ENCODE measurements at places on chromosomes 3 and 15. TPM values are rescaled to one million over a fixed set of nuclear protein-coding genes. Genes with fewer than 3 reads are reported as not detected.
A peak's percentile ranks its signal among the peaks of the same experiment; 100 is the strongest.

GRCh38 chr3:164233951-164234350 is 844.3 kb downstream of the SI start:
- DNase-seq, result no peak

The SHC4 gene
- total RNA-seq, result 4.4 TPM

- DNase-seq, result no peak
Observed at GRCh38 chr3:151550025-151550618, 89.3 kb upstream of the IGSF10 start.

GRCh38 chr15:47718497-47719437 is 1.5 kb downstream of the SEMA6D start:
- DNase-seq, result peak; percentile 81

The IMPG2 gene
- 0.73 TPM for total RNA-seq

- DNase-seq, result no peak
Observed at GRCh38 chr3:39269528-39269927, 10.3 kb downstream of the CX3CR1 start.

DNA sequence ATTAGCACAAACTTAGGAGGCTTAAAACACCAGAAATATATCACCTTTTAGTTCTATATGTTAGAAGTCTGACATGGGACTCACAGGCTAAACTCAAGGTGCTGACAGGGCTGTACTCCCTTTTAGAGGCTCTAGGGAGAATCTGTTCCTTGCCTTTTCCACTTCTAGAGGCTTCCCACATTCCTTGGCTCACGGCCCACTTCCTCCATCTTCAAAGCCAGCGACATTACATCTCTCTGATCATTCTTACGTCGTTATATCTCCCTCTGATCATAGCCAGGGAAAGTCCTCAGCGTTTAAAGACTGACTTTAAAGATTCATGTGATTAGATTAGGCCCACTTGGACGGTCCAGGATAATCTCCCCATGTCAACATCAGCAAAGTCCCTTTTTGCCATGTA is 166.3 kb downstream of the GREM1 start:
- no peak for DNase-seq

The SEC61A1 gene
- 54.5 TPM for total RNA-seq

DNA sequence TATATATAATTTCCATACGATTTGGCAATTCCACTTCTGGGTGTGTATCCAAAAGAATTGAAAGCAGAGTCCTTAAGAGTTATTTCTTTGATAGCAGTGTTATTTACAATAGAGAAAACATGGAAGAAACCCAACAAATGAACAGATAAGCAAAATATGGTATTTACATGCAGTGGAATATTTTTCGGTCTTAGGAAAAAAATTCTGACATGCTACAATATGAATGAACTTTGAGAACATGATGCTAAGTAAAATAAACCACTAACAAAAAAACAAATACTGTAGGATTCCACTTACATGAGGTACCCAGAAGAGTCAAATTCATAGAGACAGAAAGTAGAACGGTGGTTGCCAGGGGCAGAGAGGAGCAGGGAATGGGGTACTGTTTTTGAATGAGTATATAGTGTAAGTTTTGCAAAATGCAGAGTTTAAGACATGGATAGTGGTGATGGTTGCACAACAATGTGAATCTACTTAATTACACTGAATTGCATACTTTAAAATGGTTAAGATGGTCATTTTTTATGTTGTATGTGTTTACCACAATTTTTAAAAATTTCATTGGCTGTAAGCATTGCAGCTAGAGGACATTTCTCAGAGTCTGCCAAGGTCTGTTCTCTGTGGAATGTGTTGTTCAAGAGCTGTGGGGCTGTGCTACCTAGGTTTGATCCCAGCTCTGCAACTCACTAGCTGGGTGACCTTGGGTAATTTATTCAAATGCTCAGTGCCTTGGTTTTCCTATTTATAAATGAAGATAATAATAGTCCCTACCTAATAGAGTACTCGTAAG is 122.1 kb downstream of the MEX3B start:
- DNase-seq, result no peak

GRCh38 chr3:133089906-133090485 is 51.8 kb downstream of the TMEM108 start:
- DNase-seq, result peak; percentile 56

All from stomach (tissue), 19 donors.